Activated T-cell treated with anti-CD3 and anti-CD28 coated beads for 4 hours (primary cell): ENCODE measurements at places on chromosomes 3 and 15.

GRCh38 chr3:52555056-52555455 lies 18.7 kb downstream of the UQCC5 start:
- no peak for DNase-seq

GRCh38 chr3:122076491-122077292 lies 21.5 kb downstream of the CD86 start:
- no peak for DNase-seq

DNA sequence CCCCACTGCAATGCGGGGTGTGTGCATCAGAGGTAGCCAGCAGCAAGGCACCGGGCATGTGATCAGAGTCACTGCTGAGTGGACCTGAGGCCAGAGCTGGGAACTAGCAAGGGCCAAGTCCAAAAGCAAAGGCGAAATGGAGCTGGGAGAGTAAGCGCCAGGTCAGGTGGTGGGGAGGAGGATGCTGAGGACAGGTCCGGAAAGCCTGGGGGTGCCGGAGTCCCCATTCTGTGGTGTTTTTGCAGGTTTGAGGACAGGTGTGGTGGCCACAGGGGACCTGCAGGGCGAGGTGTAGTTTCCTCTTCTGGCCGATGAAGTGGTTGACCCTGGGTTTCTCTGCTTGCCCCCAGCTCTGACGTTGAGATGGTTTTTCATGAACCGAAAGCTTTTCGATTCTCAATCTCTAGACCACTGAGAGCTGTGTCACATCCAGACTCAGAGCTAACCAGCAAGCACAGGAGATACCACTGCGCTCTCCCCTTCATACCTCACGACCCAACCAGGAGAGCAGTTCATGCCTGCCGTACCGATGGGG lies 35.0 kb upstream of the HES1 start:
- DNase-seq, result no peak

- no peak for DNase-seq
These were observed 139.5 kb upstream of the HACD2 start for GRCh38 chr3:123724306-123724705.

GRCh38 chr3:156477323-156477722 lies 77.6 kb downstream of the SSR3 start:
- DNase-seq, result no peak

GRCh38 chr3:105806359-105806758 lies 62.5 kb downstream of the CBLB start:
- no peak for DNase-seq

- no peak for DNase-seq
These were observed 50.3 kb downstream of the ZMAT3 start for GRCh38 chr3:179021119-179021903.

DNA sequence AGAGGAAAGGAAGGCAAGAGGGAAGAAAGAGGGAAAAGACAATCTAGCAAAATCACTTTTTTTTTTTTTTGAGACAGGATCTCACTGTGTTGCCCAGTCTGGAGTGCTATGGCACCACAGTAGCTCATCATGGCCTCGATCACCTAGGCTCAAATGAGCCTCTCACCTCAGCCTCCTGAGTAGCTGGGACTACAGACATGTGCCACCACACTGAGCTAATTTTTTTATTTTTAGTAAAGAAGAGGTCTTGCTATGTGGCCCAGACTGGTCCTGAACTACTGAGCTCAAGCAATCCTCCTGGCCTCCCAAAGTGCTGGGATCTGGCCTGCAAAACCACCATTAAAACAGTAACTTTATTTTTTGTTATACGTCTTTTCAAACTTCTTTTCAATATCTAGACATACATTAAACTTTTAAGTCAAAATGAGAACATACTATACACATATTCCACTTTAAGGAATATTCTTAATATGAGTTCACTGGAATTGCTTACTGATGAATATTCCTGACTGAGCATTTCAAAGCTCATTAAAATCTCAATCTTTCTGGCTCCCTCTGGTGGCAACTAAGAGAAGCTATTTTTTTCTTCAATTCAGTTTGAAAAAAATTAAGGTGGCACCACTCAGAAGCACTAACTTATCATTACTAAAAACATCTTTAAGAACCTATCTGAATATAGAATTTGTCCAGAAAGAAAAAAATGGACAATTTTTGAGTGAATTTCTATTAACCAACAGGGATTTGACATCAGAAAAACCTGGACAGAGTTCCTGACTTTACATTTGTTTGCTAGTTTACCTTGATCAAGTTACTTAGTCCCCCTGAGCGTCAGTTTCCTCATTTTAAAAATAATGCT lies 40.9 kb downstream of the UACA start:
- no peak for DNase-seq

- DNase-seq, result no peak
These were observed 129.2 kb downstream of the CCNL1 start for GRCh38 chr3:157030712-157031111.

GRCh38 chr3:135352213-135352612 lies 557.2 kb downstream of the EPHB1 start:
- no peak for DNase-seq

DNA sequence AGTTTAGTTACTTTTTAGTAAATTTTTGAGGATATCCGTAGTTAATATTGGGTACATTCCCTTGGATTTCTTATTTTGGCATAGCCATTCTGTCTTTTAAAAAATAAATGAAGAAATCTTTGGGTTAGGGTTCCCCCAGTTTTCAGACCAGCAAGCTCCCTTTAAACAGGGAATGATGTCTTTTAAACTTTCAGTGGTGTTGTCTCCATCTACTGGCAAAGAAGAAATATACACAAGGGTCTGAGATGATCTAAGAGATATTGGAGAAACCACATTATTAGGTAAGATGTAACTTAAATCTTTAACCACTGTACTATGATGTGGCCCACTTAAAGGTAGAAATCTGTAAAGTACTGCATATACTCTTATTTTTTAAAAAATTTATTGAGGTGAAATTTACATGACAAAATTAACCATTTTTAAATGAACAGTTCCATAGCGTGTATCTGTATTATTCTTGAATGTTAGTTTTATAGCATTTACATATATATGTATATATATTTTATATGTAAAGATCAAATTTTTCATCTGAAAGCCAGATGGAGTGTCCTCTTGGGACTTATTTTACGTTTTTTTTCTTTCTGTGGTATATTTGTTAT lies 35.1 kb upstream of the EIF3J start:
- no peak for DNase-seq

DNA sequence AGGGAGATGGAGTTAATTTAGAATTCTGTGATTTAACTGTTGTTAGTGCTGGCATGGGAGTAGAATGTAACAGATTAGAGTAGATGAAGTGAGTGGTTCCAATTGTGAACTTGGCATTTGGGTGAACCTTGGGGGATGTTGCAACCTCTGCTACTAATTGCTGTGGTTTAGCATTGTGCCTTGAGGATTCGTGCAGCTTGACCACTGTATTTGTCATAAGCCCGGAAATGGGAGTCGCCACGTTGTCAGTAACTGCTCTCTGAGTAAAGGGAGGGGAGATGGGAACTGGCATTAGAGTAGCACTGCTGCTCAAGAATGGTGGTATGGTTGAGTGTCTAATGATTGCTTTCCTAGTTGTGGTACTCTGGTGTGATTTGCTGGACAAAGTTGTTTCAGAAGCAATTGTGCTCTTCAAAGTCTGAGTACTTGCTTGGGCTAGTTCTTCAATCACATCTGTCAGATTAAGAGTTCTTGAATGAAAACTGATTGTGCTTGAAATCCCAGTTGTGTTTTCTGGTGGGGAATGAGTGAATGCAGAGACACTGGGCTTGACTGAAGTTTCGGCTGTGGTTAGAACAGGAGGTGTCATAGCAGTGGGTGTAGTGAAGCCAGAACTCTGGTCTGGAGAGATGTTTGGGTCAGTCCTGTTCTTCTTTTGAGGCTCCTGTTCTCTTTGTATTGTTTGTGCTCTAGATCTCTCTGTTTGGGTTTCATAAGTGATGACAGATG lies 15.4 kb downstream of the IGSF10 start:
- DNase-seq, result no peak

- DNase-seq, result peak; percentile 4
These were observed 50.1 kb downstream of the CALML4 start for GRCh38 chr15:68154923-68155559.

GRCh38 chr3:18841422-18842343 lies 306.6 kb upstream of the KCNH8 start:
- no peak for DNase-seq

- DNase-seq, result no peak
These were observed 212.5 kb upstream of the GADL1 start for GRCh38 chr3:31106912-31107311.

GRCh38 chr3:15206662-15207576 lies 873 bp downstream of the CAPN7 start:
- no peak for DNase-seq

GRCh38 chr15:81380668-81381067 lies 6.7 kb upstream of the TMC3 start:
- no peak for DNase-seq

GRCh38 chr15:39690881-39691634 lies 91.6 kb downstream of the FSIP1 start:
- DNase-seq, result no peak

DNA sequence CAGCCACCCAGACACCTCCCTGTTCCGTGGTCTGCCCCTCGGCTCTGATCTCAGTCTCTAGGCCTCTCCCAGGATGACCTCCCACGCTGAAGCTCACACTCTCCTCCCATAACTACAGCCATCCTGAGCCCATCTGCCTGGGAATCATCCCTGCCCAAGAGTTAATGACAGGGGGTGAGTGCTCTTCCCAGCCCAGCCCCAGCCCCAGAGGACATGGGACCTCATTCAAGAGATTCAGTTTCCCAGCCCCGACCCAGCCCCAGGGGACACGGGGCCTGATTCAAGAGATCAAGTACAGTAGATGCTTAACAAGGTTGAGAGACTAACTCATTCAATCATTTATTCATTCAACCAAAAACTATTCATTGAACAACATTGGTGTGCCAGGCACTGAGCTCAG lies 272.0 kb downstream of the XXYLT1 start:
- no peak for DNase-seq

GRCh38 chr3:43181202-43181821 lies 75.4 kb upstream of the POMGNT2 start:
- peak; percentile 33 for DNase-seq

DNA sequence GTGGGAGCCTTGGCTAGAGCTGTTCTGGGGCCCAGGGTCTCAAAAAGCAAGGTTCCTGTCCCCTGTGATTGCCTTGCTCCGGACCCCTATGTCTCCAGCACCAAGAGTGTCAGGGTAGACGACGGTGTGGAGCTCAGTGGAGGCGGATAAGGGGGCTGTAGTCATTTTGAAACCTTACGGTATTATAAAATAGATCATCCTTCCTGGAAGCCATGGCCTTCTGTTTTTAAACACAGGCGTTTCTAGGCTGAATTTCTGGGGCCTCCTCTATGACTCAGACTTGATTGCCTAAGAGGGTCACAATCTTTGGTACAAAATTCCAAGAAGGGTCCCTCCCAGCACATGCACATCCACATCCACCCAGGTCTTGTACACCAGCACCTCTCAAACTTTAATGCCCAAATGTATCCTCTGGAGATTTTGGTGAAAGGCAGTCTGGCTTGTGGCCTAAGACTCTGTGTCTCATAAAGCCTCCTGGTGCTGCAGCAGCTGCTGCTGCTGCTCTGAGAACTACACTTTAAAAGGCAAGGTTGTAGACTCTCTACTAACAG lies 70.5 kb upstream of the XCR1 start:
- no peak for DNase-seq

GRCh38 chr3:23128655-23129054 lies 74.5 kb upstream of the UBE2E2 start:
- no peak for DNase-seq

DNA sequence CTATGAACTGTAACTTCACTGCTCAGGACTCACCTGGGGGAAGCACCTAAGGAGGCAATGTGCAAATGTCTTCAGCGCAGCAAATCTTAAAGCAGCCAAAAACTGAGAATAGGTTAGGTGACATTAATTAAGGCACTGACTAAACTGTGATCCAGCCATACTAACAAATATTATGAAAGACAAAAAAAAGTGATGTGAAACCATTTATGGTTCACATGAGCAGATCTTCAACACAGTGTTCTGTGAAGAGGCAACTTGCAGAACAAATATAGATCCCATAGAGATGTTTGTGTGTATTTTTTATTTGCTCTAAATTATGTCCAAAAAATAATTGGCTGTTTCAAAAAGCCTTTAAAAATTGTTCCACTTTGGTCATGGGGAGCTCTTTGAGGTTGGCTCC lies 24.1 kb upstream of the MITF start:
- no peak for DNase-seq

DNA sequence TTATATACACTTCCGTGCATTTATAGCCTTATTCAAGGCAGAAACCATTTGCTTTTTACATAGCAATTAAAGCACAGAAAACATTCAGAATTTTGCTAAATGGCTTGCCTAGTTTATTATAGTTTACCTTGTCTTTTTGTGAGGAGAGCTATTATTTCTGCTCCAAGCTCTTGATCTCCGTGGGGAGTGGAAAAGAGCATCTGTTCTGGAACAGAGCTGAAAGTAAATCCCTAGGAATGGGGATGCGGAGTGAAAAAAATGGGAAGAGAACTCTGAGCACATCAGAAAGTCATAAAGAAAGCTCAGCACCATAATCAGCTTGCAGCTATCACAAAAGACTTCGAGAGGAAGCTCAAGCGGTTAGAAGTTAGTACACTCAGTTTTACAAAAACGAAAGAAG lies 1006.7 kb downstream of the ROBO2 start:
- no peak for DNase-seq
